Stimulated activated CD4-positive, alpha-beta T cell treated with anti-CD3 and anti-CD28 coated beads, Interleukin-4, amount 100 ng/mL, for 1 hour (primary cell): ENCODE measurements at places on chromosomes 5 and 9.

DNA sequence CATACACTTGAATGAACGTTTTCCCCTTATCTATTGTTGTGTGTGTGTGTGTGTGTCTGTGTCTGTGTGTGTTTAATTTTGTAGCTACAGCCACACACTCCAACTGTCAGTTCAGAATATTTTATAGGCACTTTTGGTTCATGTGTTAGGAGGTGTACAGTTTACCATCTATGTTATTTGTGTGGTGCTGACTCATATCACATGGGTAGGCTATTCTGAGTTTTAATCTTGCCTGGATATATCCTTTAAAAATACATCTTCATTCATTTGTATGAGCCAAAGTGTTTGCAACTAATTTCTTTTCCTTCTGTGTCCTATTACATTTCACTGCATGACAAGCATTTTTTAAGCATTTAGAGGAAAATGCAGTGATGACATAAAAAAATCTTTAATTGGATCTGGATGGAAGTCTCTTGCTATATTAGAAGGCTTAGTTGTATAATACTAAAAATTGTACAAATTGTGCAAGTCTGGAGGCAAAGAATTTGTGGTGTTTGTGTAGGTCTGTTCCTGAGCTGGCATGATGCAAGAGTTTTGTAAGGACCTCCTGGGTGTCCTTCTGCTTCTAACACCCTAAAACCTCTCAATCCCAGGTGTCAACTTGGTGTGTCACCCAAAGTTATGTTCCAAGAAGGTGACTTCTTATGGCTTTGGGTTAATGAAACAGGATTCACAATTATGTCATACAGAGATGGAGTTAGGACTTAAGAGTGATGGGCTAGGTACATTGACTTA, 52.4 kb upstream of the HMHB1 start:
- no peak for DNase-seq

- no peak for DNase-seq
Measured at GRCh38 chr5:134007581-134008265, 2.9 kb upstream of the VDAC1 start.

- DNase-seq = no peak
Measured at GRCh38 chr5:149935431-149935901, 9.1 kb downstream of the PDE6A start.

DNA sequence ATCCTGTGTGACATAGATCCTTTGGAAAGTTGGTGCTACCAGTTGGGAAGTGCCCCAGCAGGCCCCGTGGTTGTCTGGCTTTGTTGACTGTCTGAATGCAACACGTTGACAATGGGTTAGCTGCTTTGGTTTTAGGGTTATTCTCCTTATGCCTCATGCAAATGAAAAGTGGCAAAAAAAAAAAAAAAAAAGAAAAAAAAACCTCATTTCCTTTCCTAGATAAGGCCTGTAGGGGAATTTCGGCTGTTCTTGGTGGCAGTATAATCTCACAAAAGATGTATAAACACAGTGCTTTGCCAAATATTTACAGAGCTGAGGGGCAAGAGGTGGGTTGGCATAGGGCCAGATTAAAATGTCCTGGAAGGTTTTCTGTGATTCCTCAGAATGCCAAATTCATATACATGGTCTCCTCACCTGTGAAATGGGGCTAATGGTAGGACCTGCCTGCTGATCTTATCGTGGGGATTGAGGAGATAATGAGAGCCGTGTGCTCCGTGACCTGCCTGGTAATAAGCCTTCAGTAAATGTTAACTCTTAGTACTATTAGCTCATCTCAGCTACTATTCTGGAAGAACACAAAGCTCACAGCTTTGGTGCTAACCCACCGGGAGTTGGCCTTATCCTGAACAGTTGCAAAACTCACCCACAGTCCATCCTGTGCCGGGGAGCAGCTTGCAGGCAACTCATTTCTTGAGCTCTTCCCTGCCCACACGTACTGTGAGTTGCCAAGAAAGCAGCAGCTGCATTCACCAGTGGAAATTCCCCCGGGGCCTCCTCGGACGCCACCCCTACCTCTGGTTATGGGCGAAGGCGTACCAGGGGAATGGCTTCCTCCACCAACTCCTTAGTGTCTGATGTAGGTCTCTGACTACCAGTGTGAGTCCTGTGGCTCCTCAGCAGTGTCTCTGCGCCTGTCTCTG, 220.3 kb downstream of the NR3C1 start:
- DNase-seq = peak; percentile 57

DNA sequence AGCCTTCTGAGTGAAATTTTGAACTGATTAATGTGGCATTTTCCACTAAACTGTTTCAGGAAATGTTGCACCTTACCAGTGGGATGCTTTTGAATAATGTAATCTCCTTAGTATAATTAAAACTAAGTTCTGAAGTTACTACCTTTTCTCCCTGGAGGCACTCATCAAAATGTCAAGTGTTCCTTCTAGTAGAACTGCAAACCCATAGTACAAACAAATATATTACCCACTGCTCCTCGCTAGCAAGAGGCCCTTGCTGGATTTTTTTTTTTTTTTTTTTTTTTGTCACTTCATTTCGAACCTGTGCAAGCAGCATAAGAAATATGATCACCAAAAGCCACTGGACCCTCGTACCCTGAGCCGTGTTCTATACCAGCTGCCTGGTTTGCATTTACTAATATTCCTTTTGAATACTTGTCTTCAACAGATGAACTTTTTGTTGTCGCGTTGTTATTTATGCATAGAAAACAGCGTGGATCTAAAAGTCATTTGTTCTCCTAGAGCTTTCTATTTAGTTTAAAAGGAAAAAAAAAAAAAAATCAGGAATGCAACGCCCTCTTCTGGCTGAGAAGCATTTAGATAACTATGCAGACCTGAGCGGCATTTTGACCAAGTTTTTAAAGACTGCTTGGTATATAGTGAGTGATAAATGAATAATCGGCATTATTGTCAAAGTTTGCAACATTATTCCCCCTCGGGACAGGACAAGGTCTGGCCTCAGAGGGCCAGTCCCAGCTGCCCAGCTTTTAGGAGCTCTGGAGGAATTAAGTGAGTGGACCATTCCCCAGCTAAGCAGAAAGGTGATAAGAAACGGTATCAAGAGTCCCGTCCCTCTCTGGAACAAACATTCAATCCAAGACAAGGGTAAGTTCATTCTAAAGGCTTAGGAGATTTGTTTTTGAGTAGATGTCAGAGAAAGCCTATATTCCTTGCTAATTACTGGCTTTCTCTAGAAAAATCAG, 162.5 kb upstream of the KIF2A start:
- no peak for DNase-seq

DNA sequence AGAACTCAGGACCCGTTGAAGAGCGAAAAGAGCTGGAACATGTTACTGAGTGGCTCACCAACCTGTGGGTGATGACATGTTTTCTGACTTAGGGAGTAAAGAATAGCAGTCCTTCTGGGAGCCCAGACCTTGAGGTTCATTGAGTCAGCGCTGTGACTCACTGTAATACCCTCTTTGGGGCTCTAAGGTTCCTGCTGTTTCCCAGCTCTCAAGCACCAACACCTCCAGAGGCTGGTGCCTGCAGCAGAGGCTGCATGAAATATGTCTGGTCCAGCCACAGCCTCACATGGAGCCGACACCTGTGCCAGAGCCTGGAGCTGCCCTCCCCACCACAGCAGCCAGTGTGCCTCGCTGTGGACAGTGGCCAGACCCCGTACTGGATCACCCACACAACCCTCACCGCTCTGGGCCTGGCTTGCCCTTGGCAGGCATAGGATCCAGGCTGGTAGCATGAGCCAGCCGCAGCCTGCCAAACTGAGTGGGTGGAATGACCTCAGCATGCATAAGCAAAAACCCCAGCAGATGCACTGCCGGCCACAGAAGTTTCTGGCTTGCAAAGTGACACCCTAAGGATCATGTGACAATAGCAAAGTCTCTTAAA, 143.5 kb upstream of the MRPS30 start:
- DNase-seq = no peak

DNA sequence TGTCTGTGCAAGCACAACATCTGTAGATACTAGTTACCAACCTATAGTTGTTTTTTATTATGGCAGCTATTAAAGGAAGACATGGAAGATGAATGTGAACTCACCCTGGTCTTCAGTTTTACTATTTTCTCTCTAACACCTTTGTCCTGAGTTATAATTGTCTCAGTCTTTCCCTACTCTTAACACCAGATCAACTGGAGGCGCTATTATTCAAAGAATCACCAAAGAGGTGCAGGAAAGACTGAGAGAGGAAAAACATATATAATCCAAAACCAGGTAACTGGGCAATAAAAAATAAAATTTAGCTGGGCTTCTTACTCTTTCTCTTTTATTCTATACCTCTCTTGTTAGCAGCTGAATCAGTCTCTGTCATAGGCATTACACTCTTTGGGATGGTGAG, 134.2 kb upstream of the C6 start:
- DNase-seq = no peak

- no peak for DNase-seq
Measured at GRCh38 chr9:115989831-115990230, 163.8 kb upstream of the PAPPA start.

DNA sequence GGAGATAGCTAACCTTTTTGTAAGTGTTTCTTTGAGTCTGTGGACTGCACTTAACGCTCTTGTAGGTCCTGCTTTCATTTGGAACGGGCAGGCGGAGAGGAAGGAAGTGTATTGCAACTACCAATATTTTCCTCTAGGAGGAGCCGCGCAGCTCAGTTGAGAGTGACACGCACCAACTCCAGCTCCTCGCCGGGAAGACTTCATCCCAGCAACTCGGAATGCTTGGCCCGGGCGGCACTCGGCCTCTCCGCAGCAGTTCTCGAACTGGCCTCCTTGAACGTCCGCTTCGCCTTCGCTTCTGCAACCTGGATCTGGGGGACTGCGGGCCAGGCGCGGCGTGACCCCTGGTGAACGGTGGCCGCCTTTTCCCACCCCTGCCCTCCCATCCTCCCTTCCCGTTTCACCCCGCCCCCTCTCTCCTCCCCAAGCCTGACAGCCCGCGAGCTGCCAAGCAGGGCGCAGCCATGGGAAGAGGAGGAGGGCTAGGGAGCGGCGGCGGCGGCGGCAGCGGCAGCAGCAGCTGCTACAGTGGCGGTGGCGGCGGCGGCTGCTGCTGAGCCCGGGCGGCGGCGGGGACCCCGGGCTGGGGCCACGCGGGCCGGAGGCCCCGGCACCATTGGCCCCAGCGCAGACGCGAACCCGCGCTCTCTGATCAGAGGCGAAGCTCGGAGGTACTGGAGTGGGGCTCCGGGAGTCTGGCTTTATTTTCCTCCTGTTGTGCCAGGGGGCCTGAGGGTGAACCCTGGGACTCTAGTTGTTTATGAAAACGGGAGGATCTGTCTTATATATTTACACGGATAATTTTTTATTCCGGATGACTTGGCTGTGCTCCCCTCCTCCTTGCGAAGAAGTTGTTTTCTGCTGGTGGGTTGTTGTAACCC, at the start of gene GHR:
GHR (plus strand) TSS at position 155 of the 881 bp plus-strand sequence. CDS start 142,436 bp downstream, outside the sequence.
- DNase-seq = no peak

DNA sequence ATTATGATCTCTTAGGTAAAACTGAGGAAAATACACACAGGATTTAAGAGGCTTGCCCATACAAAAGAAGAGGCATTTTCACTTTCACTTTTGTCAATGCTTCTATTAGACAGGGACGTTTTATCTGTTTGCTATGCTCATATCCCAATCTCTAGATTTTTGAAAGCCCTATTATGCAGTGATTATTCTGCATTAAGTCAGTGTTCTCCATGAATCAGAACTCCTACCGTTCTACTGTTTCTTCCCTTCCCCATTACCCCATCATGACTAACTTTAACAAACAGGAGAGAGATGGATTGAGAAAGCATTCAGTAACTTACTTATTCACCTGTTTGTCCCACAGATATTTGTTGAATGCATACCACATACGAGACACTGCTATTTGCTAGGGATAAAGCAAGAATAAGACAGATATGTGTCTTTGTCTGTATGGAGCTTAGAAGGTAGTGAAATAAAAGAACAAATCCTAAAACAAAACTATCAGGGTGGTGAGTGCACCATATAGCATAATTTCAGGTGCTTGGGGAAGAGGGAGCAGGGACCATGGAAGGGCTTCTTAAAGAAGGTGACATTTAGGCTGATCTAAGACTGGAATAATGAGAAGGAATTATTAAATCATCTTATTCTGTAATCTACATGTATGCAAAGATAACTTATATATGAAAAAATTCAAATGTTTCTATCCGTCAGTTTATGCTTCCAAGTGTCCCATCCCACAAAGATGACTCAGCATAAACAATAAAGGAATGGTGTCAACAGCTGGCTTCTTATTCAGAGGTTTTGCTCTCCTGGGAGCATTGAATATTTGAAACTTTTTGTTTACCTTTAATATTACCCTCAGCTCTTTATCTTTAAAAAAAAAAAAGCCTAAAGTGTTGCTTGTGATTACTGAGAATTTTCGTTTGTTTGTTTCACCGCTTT, 328.1 kb downstream of the HINT1 start:
- no peak for DNase-seq

GRCh38 chr9:74783408-74783807, 104.3 kb downstream of the TRPM6 start:
- no peak for DNase-seq

GRCh38 chr9:37412431-37413151, 9.9 kb upstream of the GRHPR start:
- DNase-seq = no peak

DNA sequence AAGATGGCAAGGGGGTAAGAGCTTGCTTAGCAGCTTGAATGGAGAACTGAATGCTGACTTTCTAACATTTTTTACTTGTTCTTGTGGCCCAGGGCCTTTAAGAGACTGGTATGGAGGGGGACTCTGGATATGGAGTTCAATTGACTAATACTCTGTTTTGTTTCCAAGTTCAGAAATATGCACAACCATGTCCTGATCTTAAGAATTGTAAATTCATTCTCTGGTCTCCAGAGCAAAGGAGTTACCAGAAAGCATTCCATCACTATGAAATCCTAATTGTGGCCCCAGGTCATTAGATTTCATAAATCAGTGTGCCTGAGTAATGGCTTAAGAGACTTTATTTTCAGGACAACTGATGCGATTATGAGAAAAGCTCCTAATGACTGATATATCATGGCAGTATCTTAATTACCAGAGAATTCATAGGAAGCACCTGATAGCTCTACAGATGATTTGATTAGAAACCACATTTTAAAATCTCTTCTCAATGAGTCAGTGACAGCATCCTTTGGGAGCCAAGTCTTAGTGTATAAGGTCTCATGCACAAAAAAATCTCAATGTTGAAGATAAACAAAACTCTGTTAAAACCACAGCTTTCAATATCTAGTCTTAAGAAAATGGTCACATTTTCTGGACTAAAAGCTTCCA, 613.6 kb upstream of the KLF4 start:
- DNase-seq = no peak

- no peak for DNase-seq
Measured at GRCh38 chr9:134227451-134228411, 63.4 kb upstream of the RNU6ATAC start.
